ENCODE measurements at places on chromosomes 1 and 21.

DNA sequence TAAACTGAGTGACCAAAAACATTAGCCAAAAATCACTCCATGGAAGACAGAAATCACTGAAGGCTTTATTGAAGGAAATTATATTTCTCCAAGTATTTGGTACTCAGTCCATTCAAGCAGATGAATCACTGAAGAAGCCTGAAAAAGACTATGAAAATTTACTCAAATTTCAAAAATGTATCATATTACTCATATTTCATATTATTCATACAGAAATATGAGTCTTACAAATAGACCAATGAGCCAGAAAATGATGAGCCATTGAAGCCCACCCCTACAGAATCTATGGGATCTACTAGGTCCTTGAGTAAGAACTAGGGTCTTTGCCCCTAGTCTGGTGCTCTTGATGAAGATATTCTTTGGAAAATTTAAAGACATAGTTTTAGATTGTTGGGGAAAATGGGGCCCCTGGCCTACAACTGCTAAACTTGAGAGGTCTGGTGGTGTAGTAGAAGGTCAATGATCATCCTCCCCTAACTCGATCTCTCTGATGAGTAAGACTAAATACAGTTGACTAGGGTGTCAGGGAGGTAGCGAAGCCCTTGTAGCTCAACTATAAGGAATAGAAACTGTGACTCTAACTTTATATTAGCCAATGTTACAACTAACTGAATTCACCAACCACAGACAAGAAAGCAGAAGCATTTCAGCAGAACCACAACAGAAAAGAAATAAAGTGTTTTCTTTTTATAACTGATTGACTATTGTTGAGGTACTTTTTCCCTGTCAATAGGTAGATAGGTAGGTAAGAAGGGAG lies 81.0 kb downstream of the NOTCH2 start:
- no peak for DNase-seq

GRCh38 chr1:43572084-43572483 lies 41.4 kb downstream of the PTPRF start:
- DNase-seq, result no peak

DNA sequence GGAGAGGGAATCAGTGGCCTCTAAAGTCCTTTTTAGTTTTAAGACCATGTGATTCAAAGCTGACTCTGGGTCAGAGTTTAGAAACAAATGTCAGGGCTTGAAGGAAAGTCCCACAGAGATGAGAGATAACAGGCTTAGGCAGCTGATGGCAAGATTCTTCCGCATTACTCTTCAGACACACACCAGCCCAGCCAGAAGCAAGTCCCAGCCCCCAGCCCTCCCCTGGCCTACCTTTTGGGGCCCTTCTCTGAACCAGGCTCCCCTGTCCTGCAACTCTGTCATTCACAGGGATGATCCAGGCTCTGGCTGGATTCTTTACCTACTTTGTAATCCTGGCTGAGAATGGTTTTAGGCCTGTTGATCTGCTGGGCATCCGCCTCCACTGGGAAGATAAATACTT lies 13.1 kb upstream of the CASQ1 start:
- no peak for DNase-seq

- DNase-seq, result no peak
Measured at GRCh38 chr1:184545601-184546000, 158.8 kb downstream of the C1orf21 start.

- DNase-seq, result no peak
Measured at GRCh38 chr1:201116091-201116490, 3.9 kb upstream of the CACNA1S start.

DNA sequence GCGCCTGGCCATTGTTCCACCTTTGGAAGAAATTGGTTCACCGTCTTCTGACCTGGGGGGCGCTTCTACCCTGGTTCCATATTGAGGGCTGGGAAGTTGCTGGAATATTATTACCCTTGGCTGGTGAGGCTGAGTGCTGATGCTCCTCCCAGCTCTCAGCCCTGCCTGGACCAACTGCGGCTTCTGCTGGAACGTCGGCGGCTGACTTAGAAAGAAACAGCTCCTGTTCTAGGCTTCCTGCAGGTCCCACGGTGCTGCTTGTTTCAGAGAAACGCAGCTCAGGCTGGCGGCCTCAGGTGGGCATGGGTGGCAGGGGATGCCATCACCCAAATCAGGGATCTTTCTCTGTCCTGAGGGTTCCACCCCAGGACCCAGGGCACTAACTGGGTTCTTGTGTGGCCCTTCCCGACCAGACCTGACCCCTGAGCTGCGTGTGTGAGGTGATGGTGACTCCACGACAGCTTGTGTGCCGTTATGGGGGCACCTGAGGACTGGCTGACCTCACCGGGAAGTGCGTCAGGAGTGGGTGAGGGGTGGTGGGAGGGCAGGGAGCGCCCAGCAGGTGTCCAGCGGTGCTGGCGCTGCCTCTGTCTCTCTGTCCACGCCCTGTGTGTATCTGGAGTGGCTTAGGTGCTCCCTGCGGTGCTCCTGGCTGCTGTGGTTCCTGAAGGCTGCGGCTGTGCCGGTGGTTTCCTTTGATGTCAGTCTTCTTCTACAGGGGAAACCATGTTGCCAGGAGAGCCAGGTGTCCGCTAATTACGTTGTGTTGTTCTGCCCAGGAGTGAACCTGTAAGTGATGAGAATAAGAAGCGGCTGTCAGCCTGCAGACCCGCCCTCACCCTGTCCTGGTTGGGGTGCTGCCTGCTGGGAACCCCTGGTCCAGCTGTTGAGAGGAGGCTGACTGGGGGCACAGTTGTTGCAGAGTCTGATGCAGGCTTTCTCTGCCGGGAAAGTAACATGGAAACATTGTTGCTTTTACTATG lies 8.9 kb downstream of the SKI start:
- no peak for DNase-seq

GRCh38 chr1:157948312-157949073 lies 45.0 kb upstream of the KIRREL1 start:
- peak; percentile 40 for DNase-seq

GRCh38 chr1:192839162-192840066 lies 30.6 kb downstream of the RGS2 start:
- no peak for DNase-seq

GRCh38 chr1:16204634-16205333 lies 7.7 kb downstream of the ARHGEF19 start:
- no peak for DNase-seq

DNA sequence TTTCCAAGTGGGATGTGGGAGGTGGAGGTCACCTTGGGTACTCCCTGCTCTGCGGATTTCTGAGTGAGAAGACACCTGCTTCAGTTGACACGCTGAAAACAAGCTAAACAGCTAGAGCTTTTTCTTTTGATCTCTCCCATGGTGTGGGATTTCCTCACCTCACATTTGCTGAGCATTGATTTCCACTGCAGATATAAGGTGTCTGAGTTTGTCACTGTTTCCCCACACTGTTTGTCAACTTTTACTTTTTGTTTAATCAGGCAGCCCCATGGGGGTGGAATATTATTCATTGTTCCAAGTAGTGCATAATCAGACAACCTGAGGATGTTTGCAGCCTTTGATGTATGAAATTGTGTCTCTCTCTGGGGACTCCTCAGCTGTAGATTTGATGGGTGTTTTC lies 49.5 kb downstream of the FASLG start:
- DNase-seq, result no peak

GRCh38 chr1:18204575-18204974 lies 97.0 kb downstream of the IGSF21 start:
- DNase-seq, result no peak

- no peak for DNase-seq
Measured at GRCh38 chr1:59523745-59524450, 227.0 kb downstream of the FGGY start.

DNA sequence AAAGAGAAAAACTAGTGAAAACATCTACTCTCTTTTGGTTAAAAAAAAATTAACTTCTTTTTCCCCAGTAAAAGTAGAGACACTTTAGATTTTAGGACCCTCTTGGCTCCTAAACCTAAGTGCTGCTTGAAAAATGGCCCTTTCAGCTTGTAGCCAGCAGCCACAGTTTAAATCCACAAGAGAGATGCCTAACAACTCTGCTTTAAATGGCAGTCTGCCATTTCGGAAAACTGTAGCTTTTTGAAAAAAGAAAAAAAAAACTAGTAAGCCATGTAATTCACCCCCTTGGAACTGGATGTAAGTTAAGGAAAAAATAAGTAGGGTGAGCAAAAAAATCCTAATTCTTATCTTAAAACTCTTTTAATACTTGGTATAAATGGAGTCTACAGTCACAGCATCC lies 56.0 kb downstream of the LHX9 start:
- DNase-seq, result peak; percentile 11
